ENCODE measurements at places on chromosomes 3 and 15.

DNA sequence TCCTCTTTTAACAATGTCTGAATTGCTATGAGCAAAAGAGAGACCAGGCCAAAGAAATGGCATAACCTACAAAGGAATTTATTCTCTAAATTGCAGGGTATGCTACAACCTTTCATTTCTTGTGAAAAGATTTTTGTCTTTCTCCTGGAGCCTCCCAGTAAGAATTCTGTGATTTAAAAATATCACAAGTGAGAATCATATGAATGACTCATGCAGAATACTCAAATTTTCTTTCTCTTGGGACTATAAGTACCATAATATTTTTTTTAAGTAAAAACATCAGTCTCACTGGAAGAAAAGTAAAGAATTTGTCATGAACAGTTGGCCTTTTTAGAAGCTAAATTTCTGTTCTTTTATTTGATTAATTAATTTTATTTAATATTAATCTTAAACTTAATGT lies 26.3 kb downstream of the SYNPR start:
- DNase-seq: no peak

GRCh38 chr3:85427467-85427866 lies 468.7 kb downstream of the CADM2 start:
- DNase-seq: peak; percentile 6

- no peak for DNase-seq
These were observed 175.2 kb upstream of the ZPLD1 start for GRCh38 chr3:102259663-102260062.

DNA sequence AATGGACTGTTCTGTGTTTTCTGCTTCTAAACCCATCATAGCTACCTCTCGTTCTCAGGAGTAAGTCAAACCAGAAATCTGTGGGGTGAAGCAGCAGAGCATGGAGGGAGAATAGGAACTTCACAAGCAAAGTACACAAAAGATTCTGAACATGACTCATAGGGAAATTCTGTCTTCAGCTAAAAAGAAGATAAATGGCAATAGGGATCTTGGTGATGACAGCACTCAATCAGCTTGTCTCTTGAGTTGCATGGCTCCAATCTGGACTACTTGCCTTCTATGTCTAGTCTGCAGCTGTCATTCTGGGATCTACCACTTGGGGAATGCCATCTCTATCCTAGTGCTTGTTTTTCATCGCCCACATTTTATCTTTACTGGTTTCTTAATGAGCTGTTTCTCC lies 13.5 kb upstream of the GRAMD1C start:
- peak; percentile 44 for DNase-seq

- no peak for DNase-seq
These were observed 89.9 kb upstream of the RORA start for GRCh38 chr15:61318802-61319525.

DNA sequence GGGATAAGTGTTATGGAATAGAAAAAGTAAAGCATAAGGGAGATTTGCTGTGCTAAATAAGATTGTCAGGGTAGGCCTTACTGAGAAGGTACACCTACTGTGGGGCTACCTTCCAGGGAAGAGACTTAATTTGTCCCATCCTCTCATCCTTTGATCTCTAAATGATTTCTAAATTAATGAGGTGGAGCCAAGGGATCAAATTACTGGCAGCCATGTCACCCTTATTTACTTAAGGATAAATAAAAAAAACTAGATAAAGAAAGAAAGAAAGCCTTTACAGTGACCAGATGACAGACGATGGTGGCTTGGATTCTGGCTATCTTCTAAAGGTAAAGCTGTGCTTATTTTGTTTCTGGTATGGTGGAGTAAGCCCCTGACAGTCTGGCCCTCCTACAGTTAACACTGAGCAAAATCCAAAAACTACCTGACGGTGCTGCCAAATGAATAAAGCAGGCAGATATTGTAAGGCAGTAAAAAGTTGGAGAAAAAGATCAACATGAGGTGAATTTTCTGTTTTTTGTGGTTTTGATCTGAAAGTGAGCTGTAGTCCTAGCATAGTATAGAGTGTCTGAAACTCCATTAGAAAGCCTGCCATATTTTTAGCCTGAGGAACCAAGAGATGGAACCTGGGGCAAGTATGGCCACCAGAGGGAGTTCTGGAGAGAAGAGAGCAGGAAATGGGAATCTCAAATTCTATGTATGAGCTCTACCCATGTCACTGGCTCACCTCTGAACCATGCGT lies 285.1 kb upstream of the MANF start:
- peak; percentile 79 for DNase-seq

DNA sequence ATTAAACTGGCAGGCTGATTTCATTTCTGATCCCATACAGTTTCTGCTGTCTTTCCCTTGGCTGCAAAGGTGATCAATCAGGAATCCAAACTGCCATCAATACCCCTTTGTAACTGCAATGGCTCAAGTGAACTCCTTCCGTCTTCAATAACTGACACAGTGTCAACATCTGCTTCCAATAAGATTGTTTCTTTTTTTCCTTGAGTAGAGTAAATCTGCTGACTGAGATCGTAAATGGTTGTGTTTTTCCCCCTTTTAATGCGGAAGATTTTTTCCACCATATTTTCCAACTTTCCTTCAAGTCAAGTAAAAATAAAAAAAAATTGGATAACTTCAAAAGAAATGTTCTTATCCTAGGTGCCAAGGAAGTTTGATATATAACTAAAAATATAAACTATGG lies 48.7 kb downstream of the VGLL3 start:
- no peak for DNase-seq

Data from PC-3 (cell line).